C1 segment of cervical spinal cord (tissue), 14 donors: ENCODE measurements at places on chromosomes 7 and 10.

- DNase-seq = no peak
These were observed 7.6 kb downstream of the HERC4 start for GRCh38 chr10:68067508-68067907.

- DNase-seq = no peak
These were observed 404.2 kb downstream of the THSD7A start for GRCh38 chr7:11427686-11428273.

GRCh38 chr10:73625004-73625883 is 16.0 kb downstream of the MYOZ1 start:
- no peak for DNase-seq

DNA sequence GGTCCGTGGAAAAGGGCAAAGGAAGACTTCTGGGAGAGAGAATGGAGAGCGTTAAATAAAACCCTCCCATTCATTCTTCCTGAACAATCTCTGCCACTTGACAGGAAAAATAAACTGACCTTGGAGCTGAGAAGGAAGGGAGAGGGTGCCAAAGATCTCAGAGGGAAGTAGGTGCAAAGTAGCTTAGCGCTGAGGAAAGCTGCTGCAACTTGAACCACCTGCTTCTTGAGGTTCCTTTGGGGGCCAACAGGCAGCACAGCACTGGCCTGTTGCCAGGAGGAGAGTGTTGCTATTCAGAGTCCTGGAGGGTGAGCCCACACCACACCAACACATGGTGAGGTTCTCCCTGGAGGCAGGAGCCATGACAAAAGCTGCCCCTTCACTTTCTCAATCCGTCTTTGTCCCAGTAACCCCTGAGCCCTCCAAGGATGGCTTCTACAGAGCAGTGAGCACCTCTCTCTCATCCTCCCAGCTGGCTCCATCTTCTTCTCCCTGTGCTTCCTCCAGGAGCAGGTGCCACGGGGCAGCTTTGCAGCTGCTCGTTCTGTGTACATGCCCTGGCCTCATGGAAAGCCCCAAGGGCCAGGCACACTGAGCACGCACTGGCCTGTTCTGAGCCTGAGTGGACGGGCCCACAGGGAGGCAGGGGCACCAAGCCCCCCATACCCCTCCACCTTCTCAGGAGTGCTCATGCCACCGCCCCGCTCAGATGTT is 101.3 kb downstream of the STRA8 start:
- DNase-seq = no peak

- DNase-seq = no peak
These were observed 57.5 kb downstream of the FHIP2A start for GRCh38 chr10:114879093-114879492.
